Stimulated activated CD8-positive, alpha-beta memory T cell treated with anti-CD3 and anti-CD28 coated beads, Interleukin-15, amount 100 ng/mL, for 24 hours (primary cell): ENCODE measurements at places on chromosomes 16 and 17.

DNA sequence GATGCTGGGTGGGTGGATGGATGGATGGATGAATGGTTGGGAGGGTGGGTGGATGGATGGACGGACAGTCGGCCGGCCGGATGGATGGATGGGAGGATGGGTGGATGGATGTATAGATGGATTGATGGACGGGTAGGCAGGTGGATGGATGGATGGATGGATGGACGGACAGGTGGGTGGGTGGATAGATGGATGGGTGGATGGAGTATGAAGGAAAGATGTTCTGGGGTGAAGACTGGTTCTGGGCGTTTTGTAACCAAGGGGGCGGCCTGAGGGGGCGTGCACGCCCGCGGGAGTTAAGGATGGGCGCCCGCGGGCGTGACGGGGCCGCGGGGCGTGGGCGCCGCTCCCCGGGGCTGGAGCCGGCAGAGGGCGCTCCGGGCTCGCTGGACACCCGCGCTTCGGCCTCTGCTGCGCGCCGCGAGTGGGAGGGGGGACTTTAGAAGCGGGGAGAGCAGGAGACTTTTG is at the start of gene NECAB2:
Gene NECAB2, plus strand, starts transcription at position 407 of the 468 bp plus-strand sequence. CDS start 405 bp downstream, outside the sequence.
- DNase-seq = no peak

DNA sequence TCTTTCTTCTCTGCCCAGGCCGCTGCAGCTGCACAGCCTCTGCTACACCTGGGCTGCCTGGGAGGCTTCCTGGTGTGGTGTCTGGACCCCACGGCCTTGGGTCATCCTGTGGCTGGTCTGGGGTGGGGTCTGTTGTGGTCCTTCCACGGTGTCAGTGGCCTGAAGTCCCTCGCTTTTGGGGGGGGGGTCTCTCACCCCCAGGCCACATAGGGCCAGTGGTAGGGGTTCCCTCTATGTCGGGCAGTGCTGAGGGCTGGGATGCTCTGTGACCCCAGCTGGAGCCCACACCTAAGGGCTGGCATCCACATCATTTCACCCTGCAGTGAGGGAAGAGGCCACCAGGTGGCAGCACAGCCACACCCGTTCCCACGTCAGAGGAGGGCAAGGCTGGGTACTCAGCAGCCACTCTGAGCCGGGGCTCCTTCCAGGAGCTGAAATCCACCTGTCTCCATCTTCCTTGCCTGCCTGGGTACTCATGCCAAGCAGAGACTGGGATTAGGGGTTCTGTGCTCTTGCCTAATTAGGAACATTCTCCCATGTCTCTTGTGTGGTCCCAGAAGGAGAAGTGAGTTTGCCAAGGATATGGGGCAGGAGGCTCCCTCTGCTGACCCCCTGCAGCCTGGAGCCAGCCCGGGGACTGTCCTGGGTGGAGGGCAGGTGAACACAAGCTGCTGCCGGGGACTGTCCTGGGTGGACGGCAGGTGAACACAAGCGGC is 13.0 kb downstream of the ENGASE start:
- peak; percentile 69 for DNase-seq

GRCh38 chr17:63911657-63912100 is 621 bp upstream of the CSHL1 start:
- peak; percentile 32 for DNase-seq

DNA sequence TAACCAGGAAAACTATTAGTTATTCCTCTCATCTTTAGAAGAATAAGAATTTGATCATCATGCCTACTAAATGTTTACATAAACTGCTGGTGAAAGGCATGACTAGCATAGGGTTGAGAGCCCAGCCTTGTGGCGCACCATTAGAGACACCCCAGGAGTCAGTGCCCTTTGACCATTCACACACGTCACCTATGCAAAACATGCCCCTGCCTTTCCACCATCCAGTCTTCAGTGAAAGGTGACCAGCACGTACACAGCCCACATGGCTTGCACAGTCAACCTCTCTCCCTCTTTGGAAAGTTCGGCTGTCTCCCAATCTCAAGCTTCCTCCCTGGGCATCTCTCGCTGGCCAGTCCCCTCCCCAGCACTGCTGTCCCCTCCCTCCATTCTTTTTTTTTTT is 150.3 kb downstream of the ENGASE start:
- no peak for DNase-seq

DNA sequence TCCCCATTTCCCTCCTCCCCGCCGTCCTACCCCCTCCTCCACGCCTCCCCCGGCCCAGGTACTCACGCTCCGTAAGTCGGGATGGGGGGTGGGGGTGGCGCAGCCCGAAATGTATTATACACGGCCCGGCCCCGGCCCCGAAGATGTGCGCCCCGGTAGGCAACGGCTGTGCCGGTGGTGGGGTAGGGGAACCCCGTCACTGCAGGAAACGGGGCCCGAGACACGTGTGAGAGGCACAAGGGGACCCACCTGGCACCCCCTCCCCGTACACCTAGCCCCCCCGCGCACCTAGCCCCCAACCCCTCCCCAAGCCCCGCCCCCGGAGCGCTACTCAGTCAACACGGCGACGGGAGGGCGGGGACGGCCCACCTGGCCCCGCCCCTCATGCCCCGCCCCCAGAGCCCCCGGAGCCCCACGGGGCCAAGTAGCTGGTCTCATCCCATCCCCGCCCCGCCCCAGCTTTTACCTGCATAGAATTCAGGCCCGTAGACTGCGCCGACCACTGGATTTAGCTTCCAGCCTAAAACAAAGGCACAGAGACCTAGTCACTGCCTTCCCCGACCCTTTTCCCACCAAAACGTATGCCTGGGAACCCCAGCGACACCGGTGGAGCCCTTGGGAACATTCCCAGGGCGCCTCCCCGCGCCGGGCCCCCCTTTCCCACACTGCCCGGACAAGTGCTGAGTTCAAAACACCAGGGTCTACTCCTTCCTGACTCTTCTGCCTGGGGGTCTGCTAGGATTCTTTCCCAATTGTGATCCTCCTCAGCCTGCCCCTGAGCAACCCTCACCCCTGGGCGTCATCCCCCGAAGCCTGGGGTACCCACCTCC is 22.8 kb downstream of the ENGASE start:
- no peak for DNase-seq

DNA sequence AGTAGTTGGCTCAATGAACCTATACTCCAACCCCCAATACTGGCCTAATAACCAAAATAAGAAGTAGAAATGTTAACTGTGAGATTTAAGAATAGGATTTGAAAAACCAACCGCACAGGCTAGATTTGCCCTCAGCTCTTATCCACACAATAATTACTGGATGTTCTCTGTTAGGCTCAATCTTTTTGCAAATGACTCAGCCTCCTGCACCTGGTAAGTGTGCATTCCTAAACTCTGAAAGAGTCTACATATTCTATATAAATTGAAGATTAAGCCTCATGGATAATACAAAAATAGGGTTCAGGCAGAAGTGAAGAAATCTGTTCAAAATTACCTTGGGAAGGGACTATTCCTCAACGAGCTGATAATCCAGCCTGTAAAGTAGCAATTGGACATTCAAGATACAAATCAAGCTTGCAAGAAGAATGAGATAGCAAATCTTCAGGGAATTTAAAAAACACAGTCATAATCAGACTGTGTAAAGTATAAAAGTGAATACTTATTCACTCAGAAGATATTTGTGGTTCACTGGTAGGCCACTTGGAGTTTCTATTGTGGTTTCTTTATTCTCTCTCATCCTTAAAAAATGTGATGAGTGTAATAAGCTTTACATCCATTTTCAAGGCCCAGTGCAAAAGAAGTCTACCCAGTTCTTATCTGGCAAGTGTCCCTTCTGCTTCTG is 931.9 kb upstream of the SOX9 start:
- no peak for DNase-seq

DNA sequence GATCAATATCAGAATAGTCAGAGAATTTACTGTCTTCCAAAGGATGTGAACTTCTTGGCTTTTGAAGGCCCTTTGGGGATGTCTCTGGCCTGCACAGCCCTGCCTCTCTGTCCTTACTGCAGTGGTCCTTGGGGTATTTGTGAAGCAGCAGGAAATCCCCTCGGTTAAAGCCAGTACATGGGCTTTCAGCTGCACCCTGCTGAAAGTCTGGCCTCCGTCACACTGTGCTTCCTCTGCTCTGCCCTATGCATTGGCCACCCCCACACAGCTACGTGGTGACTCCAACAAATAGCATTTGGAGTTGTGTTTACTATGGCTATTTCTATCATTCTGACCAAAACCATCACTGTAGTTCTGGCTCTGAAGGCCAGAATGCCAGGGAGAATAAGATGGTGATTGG is 21.2 kb downstream of the SYCE1L start:
- no peak for DNase-seq

DNA sequence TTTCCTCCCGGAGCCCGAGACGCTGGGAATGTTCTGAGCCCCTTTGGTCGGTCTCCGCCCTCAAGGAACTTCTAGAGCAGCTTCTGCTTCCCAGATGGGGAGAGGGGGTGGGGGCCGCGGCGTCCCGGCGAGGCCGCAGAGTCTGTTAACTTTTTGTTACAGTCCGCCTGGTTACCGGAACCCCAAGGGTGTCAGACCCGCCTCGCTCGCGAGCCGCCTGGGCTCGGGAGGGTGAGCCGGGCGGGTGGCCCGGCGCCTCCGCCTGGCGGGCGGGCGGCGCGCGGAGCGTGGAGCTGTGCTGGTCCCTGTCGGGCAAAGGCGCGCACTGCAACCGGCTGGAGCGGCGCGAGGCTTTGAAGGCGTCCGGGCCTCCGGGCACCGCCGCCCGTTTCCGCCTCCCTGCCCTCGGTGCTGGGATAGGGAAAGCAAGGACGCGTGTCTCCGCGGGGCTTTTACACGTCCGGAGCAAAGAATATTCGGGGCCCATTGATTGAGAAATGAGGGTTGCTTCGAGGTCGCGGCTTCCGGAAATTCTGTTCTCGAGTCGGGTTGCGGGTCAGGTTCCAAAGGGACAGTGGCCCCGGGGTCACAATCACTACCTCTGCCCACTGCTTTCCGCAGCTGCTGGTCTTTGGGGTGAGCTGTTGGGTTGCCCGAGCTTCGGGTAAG is 1.7 kb downstream of the HS3ST3B1 start:
- peak; percentile 70 for DNase-seq

GRCh38 chr17:64006361-64007088 is 8.4 kb downstream of the PRR29 start:
- no peak for DNase-seq

DNA sequence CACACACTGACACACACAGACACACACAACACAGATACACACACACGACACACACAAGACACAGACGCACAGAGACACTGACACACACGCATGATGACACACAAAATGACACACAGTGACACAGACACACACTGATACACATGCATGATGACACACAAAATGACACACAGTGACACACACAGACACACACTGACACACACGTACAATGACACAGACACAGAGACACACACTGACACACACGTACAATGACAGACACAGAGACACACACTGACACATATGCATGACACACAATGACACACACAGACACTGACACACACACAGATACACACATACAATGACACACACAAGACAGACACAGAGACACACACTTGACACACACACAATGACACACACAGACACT is 10.3 kb downstream of the CACNG1 start:
- DNase-seq = no peak

DNA sequence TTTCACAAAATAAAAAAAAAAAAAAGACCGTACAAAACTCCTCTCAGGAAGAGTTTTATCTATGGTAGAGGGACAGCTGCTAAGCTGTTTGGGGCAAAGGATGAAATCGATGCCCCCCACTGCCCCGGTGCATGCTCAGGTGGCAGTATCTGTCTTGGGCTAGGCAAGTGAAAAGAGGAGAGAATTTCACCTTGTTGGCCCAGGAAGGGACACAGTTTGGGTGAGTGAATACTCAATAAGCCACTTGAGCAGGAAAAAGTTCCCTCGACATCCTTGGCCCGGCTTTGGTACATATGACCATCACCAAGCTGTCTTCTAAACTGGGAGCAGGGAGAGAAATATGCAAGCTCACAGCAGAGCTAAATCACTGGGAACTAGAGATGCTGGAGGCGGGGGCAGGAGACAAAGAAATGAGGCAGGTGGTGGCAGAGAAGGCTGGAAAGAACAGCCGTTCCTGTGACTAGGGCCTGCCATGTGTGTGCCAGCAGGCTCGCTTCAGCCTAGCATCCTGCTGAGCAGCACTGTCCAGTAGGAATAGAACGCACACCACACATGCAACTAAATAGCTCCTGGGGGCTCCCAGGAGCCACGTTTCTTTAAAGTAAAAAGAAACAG is 8.2 kb upstream of the EIF1 start:
- DNase-seq = no peak

DNA sequence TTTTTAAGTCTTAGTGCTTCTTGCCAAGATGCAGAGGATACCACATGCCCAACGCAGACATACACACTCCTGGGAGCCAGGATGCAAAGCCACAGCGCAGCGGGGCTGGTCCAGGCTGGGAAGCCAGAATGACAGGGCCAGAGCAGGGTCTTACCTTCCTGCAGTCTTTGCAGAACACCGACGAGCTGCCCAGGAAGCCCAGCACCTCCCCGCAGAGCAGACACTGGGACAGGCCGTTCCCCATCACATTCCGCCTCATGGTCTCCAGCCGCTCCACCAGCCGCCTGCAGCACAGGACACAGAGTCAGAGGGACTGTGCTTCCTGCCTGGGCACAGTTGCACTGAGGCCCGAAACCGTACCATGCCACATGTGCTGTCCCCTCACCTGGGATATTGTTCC is 33.3 kb downstream of the RPH3AL start:
- no peak for DNase-seq

DNA sequence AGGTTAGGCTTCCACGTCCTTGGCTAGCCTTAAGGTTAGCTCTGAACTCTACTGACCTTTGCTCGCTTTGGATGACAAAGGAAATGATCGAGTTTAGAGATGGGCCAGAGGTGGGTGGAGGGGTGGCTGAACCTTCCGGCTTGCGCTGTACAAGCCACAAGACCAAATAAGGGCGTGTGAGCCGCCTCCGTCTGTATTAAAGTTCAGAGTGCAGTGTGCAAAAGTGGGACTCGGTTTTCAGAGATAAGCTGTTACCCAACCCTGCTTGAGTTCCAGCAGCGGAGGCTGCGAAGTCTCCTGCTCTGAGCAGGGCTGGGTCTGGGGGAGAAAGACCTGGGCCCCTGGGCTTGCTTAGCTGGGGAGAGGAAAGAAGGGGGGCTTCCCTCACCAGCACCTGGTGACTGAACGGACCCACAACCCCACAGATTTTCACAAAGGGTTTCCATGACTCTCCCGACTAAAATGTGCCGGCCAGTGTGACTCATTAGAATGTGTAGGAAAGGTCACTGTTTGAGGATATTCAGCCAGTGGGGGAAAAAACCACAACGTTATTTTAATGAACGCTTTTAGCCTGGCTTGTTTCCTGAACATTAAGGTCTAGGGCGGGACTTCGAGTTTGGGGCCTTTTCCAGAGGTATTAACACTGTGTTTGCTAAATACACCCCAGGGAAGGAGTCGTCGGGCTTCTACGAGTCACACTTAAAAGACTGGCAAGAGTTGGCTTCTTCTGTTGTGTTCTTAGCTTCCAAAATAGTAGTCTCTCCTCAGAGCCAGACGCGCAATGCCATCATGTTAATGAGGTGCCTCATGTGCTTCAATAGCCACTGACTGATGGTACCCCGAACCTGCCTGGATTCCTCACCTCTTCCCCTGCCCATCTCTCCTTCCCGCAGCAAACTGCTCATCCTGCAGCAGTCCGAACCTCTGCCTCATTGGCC is 67.0 kb downstream of the CENPV start:
- peak; percentile 15 for DNase-seq

GRCh38 chr17:19706791-19707727 is 9.3 kb downstream of the SLC47A2 start:
- no peak for DNase-seq
